ENCODE measurements at places on chromosomes 7 and 10.

DNA sequence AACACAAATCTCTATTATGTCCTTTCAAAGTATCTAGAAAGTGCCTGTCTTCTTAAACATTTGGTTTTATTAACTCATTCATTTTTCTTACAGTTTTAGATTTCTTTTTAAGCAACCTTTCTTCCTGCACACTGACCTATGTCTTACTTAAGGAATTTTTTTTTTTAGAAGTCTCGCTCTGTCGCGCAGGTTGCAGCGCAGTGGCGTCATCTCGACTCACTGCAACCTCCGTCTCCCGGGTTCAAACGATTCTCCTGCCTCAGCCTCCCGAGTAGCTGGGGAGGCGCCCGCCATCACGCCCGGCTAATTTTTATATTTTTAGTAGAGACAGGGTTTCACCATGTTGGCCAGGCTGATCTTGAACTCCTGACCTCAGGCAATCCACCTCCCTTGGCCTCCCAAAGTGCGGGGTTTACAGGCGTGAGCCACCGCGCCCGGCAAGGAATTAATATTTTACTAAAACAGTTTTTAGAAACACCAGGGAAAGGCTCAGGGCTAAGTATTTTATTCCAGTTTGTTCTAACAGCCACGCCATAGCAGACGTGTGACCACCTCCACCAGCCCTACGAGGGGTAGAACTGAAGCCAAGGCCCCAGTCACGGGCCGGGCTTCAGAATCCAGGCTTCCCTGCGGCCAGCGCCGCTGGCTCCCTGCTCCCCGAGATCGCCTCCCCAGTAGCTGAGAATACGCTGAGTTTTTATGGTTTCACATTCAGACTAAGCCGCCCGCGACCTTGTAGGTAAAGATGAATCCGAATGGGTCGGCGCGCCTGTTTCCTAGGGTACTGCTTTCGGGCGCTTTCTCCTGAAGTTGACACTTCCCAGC lies 941 bp upstream of the LUC7L2 start:
- peak; percentile 61 for DNase-seq

DNA sequence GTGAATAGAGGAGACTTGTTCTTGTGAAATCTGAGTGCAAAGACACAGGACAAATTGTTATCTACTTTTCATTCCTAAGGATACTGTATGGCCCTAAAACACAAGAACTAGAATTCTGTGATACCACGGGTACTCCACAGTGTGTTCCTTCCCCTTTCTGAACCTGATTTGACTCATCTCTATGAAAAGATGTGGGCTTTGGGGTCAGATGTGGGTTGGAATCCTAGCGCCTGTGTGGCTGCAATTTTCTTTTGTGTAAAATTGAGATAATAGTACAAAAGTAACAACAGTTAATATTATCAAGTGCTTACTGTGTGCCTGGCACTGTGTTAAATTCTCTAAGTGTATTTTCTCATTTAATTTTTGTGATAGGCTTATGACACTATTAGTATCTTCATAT lies 8.1 kb downstream of the SRGN start:
- DNase-seq: no peak

- no peak for DNase-seq
Observed at GRCh38 chr7:68676813-68677535, 921.3 kb upstream of the AUTS2 start.

GRCh38 chr7:18475488-18475887 lies 20.1 kb upstream of the HDAC9 start:
- no peak for DNase-seq

GRCh38 chr7:48424731-48425130 lies 253.5 kb downstream of the ABCA13 start:
- no peak for DNase-seq

DNA sequence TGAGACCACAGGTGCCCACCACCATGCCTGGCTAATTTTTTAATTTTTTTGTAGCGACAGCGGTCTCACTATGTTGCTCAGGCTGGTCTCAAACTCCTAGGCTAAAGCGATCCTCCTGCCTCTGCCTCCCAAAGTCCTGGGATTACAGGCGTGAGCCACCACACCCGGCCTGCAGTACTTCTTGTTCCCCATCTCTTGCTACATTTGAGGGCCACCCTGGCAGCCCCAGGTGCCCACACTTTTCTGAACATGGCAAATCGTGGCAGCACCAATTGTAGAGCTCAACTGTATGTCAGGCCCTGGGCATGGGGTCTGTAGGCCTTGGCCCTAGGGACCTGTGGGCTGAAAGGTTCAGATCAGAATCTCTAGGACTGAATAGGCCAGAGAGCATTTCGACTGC lies 25.1 kb upstream of the LIMK1 start:
- DNase-seq: no peak

DNA sequence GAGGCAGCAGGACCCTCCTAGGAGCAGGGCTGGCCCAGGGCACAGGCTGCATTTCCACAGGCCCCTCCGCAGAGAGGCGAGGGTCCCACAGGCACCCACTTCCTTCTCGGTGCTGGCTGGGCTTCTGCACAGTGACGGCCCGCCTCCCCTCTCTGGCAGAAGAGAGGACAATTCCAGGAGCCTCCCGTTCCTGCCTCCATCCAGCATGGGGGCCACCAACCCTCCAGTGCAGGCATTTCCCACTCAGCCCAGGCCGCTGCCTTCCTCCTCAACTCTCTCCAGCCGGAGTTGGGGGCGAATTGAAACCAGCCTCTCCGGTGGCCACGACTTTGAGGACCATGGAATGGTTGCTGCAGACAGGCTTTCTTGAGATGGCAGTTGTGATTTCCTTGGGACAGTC lies 125.0 kb upstream of the PPP2R2D start:
- no peak for DNase-seq
